A172 (cell line): ENCODE measurements at places on chromosomes 1 and 21.

DNA sequence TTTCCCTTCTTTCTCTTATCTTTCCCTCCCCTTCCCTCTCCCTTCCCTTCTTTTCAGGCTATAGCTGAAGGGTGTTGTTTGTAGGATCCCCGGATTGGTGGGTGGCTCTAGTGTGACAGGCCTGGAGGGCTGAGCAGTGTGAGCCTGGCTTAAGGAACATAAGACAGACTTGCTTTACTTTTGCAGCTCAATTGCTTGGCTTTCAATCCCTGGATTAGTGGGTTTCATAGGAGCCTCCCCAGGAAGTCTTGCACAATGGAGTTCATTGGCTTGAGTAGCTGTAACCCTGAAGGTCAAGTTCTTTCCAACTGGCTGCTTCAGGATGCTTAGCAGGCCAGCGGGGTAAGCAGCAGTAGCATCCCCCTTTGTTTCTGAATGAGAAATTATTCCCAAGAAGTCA is 126.7 kb downstream of the CAMTA1 start:
- DNase-seq = no peak

DNA sequence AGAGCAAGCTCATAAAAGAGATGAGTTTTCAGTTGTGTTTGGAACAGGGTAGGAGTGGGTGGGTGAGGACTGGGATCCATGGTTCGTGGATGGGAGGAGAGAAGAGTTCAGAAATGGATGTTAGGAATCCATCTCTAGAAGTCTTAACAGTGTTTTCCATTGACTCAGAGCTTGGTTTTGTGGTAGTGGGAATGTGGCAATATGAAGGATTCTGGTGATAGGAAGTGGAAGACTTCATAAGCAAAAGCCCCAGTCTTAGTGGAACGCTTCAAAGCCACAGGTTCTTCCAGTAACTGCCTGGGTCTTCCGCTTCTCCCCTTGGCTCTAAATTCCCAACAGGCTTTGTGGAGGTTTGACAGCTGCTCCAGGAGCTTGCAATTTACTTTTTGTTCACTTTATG is 167.9 kb downstream of the KCNJ6 start:
- DNase-seq = no peak

DNA sequence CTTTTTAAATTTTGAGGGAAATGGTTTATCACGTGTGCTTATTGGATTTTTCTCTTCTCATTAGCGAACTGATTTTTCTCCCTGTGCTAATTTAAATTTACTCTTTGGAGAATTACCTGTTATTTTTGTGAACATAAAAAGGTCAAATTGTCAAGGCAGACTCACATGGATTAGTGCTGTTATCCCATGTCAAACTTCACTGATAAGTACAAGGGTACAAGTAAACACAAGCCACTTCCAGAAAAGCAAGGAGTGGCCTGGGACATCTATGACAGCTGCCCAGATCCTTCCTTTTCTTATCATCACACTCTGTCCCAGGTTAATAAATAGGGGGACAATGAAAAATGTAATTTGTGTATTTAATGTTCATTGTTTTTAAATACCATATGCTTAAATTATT is 901.2 kb downstream of the LTN1 start:
- DNase-seq = no peak

DNA sequence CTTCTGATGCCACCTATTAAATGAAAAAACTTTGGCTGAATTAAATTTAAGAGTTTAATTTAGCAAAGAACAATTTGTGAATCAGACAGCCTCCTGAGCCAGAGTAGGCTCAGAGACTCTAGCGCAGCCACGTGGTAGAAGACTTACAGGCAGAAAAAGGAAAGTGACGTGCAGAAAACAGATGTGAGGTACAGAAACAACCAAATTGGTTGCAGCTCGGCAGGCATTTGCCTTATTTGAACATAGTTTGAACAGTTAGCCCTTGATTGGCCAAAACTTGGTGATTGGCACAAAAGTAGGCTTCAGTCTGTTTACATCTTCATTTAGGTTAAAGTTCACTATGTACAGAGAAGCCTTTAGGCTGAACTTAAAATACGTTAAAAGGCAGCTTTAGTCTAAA is 22.9 kb downstream of the TCP10L start:
- DNase-seq = no peak

GRCh38 chr1:91876040-91876470 is 9.9 kb downstream of the TGFBR3 start:
- DNase-seq = no peak

- no peak for DNase-seq
These were observed 5.0 kb downstream of the SLC19A1 start for GRCh38 chr21:45537111-45537745.

GRCh38 chr21:44880405-44881197 is 7.1 kb upstream of the PTTG1IP start:
- DNase-seq = peak; percentile 79

GRCh38 chr1:12634156-12634555 is 9.7 kb upstream of the AADACL4 start:
- no peak for DNase-seq

DNA sequence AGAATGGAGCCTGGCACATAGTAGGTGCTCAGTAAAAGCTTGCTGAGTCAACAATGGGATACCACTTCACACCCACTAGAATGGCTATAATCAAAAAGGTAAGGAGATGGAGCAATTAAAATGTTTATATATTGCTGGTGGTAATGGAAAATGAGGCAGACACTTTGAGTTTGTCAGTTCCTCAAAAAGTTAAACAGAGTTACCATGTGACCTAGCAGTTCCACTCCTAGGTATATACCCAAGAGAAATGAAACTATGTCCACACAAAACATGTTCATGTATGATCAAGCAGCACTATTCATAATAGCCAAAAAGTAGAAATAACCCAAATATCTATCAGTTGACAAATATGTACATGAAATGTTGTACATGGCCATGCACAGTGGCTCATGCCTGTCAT is 74.8 kb upstream of the ECE1 start:
- DNase-seq = no peak

- no peak for DNase-seq
These were observed 48.9 kb upstream of the CAPZB start for GRCh38 chr1:19534281-19534680.

- no peak for DNase-seq
These were observed 27.3 kb upstream of the ZNF362 start for GRCh38 chr1:33228935-33229487.

- no peak for DNase-seq
These were observed 84.9 kb downstream of the VPS26C start for GRCh38 chr21:37182222-37182621.

DNA sequence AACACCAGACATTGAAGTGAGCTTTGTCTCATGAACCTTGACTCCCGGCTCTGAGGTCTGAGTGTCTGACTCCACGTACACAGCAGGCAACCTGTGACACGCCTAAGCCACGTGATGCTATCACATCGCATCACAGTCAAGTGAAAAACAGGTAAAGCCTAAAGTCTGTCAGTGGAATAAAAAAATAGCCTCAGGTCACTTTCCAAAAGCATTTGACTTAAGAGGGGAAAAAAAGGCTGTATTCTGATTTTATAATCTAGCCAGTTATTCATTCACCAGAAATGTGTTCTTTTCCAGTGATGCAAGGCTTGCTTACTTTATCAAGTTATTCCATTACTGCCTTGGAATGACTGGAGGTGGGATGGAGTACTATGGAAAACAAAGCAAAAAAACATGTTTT is 163.2 kb upstream of the HMCN1 start:
- no peak for DNase-seq

DNA sequence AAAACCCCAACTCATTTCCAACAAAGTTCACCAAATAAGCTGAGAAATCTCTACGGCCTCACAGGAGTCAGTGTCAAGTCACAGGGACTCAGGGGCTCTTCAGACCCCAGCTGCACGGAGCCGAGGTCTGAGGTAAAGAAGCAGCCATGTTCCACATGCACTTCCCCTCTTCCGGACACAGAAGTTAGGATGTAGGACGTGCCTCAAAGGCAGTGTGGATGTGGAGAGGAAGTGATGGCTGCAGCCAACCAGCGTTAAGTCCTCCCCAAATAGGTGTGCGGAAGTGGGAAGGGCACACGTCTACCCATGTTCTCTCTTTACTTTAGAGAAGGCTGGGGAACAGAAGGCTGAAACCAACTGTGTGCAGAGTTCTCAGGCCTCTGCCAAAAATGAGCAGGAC is 14.6 kb upstream of the NCF2 start:
- no peak for DNase-seq

DNA sequence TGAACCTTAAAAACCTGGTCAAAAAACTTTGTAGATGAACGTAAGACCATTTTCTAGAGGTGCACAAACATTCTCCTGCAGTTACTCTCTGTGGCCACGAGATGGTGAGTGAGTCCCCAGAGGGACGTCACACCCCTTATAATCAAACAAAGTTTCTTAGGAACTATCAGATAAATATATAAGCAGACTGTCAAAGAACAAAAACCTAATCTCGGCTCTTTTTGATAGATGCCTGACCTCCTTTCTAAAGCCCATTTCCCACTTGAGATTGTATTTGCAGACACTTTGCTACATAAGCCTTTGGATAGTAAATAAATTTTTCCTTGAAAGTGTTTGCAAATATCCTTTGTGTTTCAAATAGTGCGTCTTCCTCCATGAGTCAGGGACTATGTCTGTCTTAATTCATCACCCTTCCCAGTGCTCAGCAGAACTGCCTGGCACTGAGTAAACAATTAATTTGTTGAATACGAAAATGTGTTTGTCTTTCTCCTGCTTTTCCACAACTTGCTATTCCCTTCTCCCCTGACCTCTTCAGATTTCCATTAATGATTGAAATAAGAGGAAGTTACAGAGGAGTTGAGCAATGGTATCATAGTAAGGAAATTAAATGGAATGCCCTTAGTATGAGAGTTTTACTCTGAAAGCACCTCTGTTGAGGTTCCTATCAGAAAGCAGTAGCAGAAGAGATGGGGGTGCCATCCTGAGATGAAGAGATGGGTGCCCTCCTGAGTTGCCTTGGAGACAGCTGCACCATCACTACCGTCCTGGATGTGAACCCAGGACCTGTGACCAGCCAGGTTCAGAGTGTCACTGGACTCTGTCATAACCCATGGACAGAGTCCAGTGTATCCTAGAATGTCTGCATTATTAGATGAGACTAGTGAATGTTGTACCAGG is 57.8 kb upstream of the RAVER2 start:
- peak; percentile 15 for DNase-seq

DNA sequence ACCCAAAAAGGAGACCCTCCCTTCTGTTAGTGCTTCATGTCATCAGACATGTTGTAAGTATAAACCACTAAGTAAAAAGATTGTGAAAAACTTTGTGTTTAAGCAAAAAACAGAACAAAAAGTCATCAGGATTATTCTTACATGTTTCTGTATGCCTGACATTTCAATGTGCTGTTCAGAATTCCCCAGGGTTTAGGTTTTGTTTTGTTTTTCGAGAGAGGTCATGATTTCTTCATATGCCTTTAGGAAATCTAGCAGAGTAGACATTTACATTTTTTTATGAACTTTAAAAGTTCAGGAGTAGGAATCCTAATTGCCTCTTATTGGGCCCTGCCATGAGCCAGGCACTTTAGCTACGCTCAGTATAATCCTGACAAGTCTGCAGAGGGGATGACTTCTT is 85.3 kb downstream of the VPS13D start:
- DNase-seq = no peak

- DNase-seq = peak; percentile 14
These were observed 4.4 kb upstream of the FLVCR1 start for GRCh38 chr1:212853658-212854057.

DNA sequence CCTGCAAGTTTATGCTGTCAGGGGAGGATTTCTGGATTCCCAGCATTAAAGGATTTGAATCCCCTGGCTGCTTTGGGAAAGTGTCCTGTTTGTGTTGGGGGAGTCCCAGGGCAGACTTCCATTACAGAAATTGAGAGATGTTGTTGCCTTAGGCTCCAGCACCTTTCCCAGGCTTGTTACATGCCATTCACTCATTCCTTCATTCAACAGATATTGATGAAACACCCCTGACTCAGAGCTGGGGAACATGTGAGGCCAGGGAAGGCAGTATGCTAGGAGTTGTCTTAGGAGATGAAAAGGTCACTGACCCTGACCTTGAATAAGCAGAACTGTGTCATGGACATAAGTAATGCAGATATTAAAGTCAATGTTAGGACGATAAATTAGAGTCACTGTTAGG is 161.7 kb downstream of the NTMT2 start:
- no peak for DNase-seq

DNA sequence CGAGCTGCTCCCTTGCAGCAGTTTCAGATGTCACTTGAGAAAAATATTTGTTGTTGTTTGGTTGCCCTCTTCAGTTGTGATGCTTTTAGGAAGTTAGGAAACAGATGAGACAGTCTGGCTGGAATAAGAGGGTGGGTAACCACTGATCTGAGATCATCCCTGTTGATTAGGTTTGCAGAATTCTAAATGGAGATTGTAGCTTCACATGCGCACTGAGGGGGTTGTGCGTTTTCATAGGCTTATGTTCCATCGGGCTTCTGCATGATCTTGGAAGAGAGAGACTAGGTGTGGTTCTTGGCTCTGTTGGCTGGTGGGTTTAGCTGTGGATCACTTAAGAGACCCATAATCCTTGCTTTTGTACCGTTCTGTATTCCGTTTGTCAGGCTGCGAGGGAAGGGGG is 108.1 kb downstream of the CAMTA1 start:
- no peak for DNase-seq

DNA sequence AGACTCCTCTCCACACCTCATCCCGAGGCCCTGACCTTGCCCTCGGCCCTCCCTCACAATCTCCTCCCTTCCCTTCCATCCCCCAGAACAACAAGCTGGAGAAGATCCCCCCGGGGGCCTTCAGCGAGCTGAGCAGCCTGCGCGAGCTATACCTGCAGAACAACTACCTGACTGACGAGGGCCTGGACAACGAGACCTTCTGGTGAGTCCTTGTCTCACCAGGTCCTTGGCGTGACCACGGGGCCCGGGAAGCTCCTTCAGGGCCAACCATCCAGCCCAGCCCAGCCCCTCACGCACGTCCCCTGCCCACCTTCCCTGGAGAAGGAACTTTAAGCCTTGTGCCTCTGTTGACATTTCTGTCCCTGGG is 15.6 kb downstream of the PODN start:
- no peak for DNase-seq

GRCh38 chr1:84698151-84699110 is 8.2 kb upstream of the SSX2IP start:
- peak; percentile 82 for DNase-seq

GRCh38 chr1:205122489-205122882 is 708 bp upstream of the RBBP5 start:
- DNase-seq = no peak

- peak; percentile 29 for DNase-seq
These were observed 118.5 kb upstream of the NGF start for GRCh38 chr1:115456441-115456961.

- DNase-seq = peak; percentile 22
These were observed 23.9 kb downstream of the DNAJC8 start for GRCh38 chr1:28208818-28209441.

GRCh38 chr1:156431769-156432668 is 63.0 kb downstream of the RHBG start:
- DNase-seq = no peak

DNA sequence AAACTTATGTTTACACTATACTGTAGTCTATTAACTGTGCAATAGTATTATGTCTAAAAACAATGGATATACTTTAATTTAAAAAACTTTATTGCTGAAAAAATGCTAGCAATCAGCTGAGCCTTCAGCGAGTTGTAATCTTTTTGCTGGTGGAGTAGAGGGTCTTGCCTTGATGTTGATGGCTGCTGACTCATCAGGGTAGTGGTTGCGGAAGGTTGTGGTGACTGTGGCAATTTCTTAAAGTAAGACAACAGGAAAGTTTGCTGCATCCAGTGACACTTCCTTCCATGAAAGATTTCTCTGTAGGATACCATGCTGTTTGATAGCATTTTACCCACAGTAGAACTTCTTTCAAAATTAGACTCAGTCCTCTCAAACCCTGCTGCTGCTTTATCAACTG is 234.7 kb upstream of the CSF3R start:
- no peak for DNase-seq

- DNase-seq = peak; percentile 12
These were observed 169.3 kb upstream of the ZP4 start for GRCh38 chr1:238060061-238060460.

GRCh38 chr1:110384581-110385321 is 6.1 kb downstream of the SLC16A4 start:
- no peak for DNase-seq
